ENCODE measurements at places on chromosomes 5 and 9.

DNA sequence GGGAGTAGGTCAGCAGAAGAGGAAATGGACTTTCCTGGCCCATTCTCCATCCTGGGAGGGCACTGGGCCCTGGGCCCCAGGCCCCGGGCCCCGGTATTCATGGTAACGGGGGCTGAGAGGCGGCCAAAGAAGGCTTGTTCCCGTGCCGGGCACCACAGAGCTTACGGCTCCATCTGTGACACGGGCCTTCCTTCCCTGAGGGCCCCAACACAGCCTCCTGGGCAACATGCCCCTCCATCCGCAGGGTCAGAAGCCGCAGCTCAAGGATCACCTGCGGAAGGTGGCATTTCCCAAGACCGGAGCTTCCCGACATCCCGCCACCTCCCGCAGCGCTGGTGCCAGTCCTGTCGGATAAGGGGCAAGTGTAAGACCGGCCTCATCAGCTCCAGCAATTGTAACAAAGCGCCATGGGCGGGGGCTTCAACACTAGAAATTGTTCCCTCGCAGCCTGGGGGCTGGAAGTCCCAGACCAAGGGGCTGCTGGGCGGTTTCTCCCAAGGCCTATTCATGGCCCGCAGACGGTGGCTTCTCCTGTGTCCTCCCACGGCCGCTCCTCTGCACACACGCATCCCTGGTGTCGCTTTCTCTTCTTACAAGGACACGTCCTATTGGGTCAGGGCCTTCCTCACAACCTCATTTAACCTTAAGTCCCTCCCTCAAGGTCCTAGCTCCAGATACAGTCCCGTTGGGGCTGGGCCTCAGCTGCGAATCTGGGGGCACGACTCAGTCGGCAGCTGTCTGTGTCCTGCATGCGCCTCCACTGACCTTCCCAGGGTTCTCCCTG, 31.2 kb upstream of the SLC12A7 start:
- no peak for DNase-seq

- DNase-seq: no peak
Observed at GRCh38 chr9:132697230-132697629, 27.0 kb downstream of the GTF3C4 start.

GRCh38 chr5:8831251-8831650, 714.6 kb downstream of the SEMA5A start:
- DNase-seq: no peak

GRCh38 chr5:174159327-174160114, 114.0 kb downstream of the NSG2 start:
- DNase-seq: peak; percentile 28

GRCh38 chr9:90517103-90517502, 125.5 kb downstream of the DIRAS2 start:
- no peak for DNase-seq

GRCh38 chr5:138574744-138575193, 432 bp downstream of the HSPA9 start:
- no peak for DNase-seq

DNA sequence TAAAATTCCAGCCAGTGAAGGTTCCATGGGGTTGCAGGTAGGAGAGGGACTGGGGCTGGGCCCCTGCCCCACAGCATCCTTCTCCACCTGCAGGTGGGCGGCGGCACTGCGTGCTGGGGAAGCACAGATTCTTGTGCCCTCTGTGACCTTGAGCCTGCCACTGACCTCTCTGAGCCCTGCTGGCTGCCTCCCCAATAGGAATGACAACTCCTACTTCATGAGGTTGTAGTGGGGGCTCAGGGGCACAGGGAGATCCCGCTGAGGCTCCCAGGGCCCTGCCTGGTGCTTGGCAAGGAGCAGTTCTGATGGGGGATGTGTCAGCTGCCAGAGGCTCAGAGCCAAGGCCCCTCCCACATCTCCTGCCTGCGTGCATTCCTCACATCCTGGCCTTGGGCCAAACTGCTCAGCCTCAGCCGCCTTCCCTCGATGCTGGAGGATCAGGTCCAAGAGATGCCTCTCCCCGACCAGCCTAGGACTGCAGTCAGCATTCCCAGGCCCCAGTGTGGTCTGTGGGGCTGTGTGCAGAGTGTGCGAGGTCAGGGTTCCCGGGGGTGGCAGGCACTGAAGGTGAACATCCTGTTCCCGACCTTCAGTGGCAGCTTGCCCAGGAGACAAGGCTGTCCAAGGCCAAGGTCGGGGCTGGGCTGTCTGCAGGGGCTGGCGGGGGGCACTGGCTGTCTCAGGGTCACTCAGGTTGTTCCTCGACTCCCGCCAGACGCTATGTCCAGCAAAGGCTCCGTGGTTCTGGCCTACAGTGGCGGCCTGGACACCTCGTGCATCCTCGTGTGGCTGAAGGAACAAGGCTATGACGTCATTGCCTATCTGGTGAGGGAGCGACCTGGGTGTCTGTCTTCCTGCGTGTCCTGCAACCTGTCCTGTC, 7.0 kb downstream of the ASS1 start:
- DNase-seq: peak; percentile 97

DNA sequence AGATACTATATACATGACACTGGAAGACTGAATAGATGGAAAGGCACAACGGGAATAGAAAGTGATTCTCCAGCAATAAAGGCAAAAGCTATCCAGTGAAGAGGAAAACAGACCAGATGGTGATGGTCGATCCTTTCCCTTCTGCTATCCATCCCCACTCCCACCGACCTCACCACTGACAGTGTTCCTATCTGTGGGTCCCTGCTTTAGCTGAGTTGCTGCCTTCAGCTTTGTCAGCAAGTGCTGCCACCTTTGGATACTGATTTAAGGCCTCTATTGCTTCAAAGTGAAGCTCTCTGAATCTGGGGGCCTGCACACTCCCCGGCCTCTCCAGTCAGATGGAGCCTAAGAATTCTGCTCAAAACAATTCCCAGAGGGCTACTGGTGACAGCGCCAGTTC, 32.3 kb downstream of the EPB41L4A start:
- no peak for DNase-seq

DNA sequence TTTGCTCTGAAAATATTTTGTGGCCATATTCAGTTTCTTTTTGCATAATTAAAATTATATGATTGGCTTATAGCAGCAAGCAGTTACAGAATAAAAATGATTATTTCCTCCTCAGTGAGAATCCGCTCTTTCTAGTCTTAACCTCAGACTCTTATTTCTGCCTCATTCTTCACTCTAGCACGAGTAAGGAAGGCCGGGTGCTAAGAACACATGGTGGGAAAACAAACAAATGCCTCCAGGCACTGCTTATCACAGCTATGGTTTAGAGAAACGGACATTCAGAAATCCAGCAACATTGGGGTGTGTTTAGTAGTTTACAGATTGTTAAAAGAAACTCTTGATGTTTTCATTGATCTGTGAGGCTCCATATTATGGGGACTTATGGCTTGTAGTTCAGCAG, 168.7 kb downstream of the KDM4C start:
- DNase-seq: no peak

DNA sequence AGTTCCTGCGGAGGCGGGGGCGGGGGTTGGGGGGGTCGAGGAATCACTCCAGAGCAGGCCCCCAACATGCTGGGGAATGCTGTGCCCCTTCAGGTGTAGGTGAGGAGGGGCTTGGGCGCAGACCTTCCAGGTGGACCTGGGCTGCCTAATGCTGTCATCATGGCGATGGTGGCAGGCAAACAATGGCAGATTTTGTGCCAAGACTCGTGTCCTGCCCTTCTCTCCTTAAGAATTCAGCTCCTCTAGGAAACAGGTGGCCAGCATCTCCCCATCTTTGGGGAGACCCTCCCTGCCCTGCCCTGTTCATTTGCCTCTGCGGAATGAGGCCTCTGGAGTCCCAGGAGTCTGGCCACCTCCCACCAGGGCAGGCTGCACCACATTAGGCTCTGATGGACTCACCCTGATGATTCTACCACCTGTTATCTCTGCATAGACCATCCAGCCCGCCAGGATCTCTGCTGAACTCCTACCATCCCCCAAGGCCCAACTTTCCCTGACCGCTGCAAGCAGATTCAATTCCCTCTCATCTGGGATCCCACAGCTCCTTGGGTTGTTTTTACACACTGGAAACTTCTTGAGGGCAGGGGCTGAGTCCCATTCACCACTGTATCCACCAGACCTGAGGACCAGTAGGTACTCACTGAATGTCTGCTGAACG, 10.9 kb upstream of the SLC25A51 start:
- DNase-seq: no peak

DNA sequence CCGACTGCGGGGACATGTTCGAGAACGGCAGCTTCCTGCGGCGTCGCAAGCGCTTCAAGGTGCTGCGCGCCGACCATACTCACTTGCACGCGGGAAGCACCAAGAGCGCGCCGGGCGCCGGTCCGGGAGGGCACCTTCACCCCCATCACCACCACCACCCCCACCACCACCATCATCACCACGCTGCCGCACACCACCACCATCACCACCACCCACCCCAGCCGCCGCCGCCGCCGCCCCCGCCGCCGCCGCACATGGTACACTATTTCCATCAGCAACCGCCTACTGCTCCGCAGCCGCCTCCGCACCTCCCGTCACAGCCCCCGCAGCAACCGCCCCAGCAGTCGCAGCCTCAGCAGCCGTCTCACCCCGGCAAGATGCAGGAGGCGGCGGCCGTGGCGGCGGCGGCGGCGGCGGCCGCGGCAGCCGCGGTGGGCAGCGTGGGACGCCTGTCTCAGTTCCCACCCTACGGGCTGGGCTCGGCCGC, 514 bp downstream of the FOXB2 start:
- DNase-seq: no peak

DNA sequence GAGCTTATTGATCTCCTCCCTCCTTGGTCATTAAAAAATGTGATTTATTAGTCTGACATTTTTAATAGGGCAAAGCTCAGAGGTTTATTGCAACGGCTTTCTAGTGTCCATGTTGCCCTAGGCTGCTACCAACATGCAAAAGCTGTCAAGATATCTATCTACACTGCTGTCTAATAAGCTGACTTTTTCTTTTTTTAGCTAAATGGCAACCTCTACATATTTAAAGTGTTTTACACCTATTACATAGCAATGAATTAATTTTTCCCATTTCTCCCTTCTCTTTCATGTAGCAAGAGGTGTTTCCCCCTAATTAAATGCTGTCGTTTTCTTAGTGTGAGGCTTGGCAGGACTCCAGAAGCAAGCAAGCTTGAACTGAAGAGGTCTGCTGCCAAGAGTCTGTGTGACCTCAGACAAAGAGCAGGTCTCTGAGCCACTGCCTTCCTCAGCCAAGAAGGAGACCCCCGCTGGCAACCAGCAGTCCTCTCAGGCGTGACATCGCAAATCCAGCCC, 79.4 kb downstream of the GAS1 start:
- no peak for DNase-seq

- DNase-seq: no peak
Observed at GRCh38 chr9:135995816-135996215, 34.6 kb upstream of the UBAC1 start.

DNA sequence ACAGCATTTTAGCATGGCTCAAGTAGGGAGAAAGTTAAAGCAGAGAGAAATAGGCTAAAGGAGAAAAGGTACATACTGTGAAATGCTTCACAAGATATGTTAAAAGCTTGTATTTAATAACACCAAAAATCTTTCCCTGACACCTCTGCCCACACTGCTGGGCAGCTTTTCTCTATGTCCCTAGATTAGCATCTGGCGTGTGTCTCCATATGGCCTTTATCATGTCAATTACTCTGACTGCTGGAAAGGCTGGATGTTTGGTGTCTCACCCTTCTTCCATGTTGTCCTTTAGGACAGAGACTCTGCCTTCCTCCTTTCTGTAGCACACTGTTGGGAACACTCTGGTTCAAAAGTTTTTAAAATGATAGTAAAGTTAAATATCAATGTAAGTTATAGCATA, 122.5 kb downstream of the OXCT1 start:
- no peak for DNase-seq

GRCh38 chr5:114634967-114635901, 273.4 kb downstream of the KCNN2 start:
- peak; percentile 18 for DNase-seq

- DNase-seq: no peak
Observed at GRCh38 chr5:7325975-7326913, 69.7 kb upstream of the ADCY2 start.

DNA sequence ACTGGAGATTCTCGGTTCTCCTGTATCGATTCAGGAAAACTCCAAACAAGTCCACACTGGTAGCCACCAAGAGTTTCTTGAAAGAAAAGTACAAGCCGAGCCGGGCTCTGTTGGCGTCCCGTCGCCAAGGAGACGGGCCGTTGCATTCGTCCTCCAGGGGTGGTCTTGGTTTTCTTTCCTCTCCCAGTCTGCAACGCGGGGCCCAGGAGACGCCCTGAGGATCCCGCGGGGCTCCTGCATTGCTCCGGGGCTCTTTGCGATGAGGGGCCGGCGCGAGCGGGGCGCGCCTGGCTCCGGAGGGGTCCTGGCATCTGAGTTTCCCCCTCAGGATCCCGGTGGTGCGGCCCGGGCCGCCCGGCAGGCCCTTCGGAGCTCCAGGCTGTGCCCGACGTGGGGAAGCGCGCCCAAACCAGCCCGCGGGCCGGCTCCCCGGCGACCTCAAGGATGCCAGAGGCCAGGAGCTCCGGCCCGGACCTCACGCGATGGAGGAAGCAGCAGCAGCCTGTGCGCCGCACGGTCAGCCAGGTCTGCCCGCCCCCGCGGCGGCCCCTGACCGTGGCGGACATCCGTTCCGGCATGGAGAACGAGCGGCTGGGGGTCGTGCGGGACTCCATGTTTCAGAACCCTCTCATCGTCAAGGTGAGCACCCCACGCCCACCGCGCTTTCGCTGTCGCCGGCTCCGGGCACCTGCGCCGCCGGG, at the start of gene CFAP77:
Gene CFAP77 (plus strand): TSS at position 384 of the 701 bp plus-strand sequence. CDS start 61 bp downstream, at position 445.
- DNase-seq: peak; percentile 48

- DNase-seq: peak; percentile 95
Observed at GRCh38 chr5:66848749-66849641, 252.8 kb downstream of the MAST4 start.

DNA sequence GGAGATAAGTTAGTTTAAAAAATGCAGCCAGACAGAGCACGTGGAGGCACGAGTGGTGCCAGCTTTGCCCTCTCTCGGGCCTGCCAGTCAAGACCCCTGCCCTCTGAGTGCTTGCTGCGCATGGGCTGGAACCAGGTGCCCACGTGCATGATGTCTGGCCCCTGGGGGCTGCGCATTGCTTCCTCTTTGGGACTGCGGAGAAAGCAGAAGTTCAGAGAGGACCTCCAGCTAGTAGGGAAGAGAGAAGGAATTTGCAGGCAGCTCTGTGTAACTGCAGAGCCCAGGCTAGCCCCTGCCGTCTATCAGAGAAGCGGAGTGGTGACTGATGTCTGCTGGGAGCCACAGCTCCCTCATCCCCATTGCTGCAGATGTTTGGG, 9.7 kb upstream of the RNU6ATAC start:
- DNase-seq: no peak

GRCh38 chr9:136367296-136368145, 4.0 kb upstream of the DNLZ start:
- DNase-seq: no peak

- no peak for DNase-seq
Observed at GRCh38 chr9:89534515-89535287, 36.8 kb upstream of the SEMA4D start.

Measured in fibroblast of skin of abdomen (primary cell).